ENCODE measurements at places on chromosomes 2 and 18.

- DNase-seq: no peak
Measured at GRCh38 chr2:39696101-39696553, 30.4 kb downstream of the TMEM178A start.

DNA sequence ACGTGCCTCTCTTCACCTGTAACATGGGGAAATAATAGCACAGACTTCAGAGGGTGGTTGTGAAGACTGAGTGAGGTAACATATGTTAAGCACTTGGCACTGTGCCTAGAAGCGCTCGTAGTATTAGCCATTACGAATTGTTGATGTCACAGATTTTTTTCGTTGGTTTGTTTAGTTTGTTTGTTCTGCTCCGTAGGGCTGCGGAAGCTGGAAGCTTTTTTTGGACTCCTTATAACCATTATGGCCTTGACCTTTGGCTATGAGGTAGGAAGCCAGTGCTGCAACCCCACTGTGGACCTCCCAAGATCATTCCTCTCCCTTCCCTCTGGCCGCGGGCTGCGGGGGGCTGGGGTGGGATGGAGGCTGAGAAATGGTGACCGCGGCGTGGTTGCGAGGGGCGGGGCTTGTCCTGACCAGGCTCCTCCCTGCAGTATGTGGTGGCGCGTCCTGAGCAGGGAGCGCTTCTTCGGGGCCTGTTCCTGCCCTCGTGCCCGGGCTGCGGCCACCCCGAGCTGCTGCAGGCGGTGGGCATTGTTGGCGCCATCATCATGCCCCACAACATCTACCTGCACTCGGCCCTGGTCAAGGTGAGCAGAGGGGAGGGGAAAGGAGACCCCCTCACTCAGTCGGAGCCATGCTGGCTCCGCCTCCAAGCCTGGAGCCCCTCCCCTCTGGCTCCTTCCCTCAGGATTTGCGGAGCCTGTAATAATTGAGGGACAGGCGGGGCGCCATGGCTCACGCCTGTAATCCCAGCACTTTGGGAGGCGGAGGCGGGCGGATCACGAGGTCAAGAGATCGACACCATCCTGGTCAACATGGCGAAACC, 5.5 kb downstream of the SLC11A1 start:
- no peak for DNase-seq

GRCh38 chr2:127034883-127035611, 71.9 kb downstream of the BIN1 start:
- DNase-seq: no peak

GRCh38 chr2:232609607-232610006, 23.8 kb upstream of the EFHD1 start:
- DNase-seq: no peak

GRCh38 chr2:196181484-196181883, 10.1 kb upstream of the STK17B start:
- DNase-seq: no peak

- no peak for DNase-seq
Measured at GRCh38 chr2:43848214-43848613, 9.4 kb downstream of the ABCG8 start.

DNA sequence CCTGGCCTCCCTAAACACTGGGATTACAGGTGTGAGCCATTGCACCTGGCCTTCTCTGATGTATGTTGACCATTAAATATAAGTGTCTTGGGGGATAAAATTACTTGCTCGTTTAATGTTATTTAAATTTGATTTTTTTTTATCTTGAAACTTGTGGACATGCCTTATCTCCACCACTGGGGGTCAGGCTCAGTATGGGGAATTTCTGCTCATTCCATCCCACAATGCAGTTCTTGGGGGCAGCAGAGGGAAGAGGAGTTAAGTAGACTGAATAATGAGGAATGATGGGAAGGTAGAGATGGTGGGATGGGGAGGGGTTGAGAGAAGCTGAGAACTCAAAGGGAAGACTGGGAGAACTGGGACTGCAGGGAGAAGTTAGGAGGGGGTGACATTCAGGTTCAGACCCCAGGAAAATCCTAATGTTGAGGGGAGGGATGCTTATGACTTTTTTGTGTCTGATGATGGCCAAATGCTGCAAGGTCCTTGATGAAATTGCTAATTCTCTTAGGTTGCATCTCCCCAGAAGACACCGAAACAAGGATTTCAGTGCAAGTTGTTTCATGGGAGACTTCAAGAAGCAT, 174.2 kb downstream of the MIB1 start:
- peak; percentile 28 for DNase-seq

- no peak for DNase-seq
Measured at GRCh38 chr2:72781480-72781879, 44.4 kb downstream of the EXOC6B start.

DNA sequence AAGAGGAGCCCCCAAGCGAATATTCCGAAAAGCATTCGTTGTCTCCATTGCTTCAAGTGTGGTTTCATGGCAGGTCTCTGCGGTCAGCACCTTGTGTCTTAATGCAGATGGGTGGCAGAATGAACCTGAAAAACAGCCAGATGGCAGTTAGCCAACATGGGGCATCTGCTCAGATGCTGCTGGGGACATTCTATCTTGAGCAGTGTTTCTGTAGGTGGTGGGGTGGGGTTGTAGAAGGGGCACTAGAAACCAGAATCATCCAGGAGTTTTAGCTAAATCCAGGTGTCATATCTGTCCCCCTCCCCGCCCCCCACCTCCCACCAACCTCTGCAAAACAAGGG, 42.1 kb downstream of the ST6GAL2 start:
- no peak for DNase-seq

GRCh38 chr18:10784596-10785202, 258.9 kb downstream of the NAPG start:
- DNase-seq: no peak

- no peak for DNase-seq
Measured at GRCh38 chr2:224222291-224222690, 179.6 kb downstream of the FAM124B start.

GRCh38 chr2:237819231-237819630, 20.7 kb downstream of the RBM44 start:
- DNase-seq: no peak

All from 8988T (cell line).